Stimulated activated CD8-positive, alpha-beta memory T cell treated with anti-CD3 and anti-CD28 coated beads, Interleukin-12 subunit alpha, Interleukin-12 subunit beta, amount 100 ng/mL, for 4 hours (primary cell): ENCODE measurements at places on chromosomes 6 and 20.

GRCh38 chr6:61869632-61870400 is 416.2 kb downstream of the KHDRBS2 start:
- DNase-seq, result no peak

DNA sequence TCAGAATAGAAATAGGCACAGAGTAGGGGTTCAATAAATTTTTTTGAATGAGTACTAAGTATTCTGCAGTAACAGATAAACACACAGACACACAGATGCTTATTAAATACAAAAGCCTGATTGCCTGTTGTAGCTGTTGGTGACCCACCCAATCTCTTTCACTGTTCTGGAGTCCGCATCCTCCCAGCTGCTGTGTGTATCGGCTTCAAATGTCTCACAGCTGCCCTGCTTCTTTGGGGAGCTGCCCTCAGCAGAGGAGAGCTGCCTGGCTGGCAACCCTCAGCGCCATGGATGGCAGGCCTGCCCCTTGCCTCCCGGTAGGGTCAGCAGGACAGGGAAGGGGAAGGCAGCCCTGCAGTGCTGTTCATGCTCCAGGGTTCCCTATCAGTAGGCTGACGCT is 85.9 kb upstream of the PRND start:
- DNase-seq, result no peak

- DNase-seq, result no peak
These were observed 145.5 kb downstream of the TENT5A start for GRCh38 chr6:81606965-81607381.

DNA sequence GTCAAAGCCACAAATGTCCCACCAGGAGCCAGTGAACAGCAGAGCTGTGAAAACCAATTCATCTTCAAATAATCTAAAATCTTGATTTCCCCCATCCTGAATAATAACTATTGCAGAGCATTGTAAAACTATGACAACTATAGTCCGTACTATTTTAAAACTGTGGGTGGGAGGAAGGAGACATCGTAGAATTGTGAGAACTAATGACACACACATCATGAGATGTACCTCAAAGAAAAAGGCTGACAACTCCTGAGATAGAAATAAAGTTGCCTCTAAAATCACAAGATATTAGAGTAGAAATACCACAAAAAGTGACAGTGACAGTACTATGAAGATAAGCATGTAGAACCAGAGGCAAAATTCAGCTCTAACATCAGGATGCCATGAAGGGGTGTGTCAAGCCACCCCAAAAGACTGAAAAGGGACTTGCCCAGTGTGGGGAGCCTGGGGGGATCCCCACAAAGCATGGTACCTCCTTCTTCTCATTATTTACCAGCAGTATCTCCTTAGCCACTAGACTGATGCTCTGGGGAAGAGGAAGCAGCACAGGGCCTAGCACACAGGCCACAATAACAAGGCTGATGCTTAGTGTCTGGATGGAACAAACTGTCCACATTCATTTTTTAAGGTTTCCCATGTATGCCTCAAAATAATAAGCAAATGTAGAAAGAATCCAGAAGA is 13.4 kb downstream of the NAPB start:
- DNase-seq, result no peak

DNA sequence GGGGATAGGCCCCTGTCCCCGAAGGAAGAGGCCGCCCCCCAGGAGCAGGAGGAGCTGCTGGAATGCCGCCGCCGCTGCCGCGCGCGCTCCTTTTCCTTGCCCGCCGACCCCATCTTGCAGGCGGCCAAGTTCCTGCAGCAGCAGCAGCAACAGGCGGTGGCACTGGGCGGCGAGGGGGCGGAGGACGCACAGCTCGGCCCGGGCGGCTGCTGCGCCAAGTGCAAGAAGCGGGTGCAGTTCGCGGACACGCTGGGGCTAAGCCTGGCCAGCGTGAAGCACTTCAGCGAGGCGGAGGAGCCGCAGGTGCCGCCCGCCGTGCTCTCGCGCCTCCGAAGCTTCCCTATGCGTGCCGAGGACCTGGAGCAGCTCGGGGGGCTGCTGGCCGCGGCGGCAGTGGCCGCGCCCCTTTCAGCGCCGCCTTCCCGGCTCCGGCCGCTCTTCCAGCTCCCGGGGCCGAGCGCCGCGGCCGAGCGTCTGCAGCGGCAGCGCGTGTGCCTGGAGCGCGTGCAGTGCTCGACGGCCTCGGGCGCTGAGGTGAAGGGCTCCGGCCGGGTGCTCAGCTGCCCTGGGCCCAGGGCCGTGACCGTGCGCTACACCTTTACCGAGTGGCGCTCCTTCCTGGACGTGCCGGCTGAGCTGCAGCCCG is 630 bp downstream of the PPP1R3G start:
- DNase-seq, result no peak

- DNase-seq, result no peak
These were observed 6.1 kb downstream of the PAQR8 start for GRCh38 chr6:52368002-52368401.

DNA sequence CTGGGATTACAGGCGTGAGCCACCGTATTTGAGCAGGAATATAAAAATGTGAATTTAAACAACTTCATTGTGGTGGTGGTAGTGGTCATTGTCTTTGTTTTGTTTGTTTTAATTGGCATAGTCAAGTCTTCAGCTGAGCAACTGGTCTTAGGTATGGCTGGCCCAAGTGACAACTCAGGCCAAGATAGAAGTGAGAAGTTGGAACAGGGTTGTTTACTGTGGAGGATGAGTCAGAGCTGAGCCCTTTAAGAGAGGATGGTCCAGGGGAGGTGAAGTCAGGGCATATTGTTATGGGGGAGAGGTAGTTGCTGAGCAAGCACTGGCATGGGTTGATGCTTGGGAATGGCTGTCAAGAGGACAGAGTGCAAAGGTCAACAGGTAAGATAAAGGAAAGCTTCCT is 308.2 kb downstream of the FARS2 start:
- no peak for DNase-seq

GRCh38 chr20:33127422-33128097 is 40.4 kb upstream of the BPIFA2 start:
- DNase-seq, result no peak
